ENCODE measurements at places on chromosomes 3 and 15.

DNA sequence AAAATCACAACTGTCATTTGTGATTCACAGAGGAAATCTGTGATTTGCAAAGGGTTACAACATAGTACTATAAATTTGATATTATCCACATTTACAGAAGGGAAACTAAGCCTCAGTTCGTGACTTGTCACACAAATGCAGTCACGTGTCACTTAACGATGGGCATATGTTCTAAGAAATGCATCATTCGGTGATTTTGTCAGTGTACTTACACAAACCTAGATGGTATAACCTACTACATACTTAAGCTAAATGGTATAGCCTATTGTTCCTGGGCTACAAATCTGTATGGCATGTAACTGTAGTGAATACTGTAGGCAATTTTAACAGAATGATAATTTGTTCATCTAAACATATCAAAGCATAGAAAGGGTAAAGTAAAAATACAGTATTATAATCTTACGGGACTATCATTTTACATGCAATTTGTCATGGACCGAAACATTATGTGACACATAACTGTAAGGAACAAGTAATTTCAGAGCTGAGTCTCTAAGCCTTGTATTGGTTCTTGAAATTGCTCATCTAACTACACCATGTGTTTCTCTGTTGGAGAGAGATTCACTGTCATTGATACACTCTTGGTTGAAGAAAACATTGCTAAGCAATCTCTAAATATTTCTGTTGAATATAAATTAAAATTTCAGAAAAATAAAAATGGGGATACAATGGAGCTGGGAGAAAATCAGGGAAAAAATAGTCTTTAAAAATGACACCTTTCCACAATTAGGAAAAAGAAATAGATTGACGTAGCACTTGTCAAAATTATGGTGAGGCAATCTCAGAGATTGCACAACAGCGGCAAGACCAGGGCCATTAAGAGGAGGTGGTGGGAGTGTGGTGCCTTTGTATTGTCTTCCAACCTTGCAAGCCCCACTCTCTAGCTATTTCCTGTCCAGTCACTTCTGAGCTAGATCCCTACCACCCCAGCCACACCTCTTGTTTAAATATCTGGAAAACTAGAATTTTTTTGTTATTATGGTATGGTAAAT, 645.8 kb upstream of the TBL1XR1 start:
- no peak for DNase-seq

DNA sequence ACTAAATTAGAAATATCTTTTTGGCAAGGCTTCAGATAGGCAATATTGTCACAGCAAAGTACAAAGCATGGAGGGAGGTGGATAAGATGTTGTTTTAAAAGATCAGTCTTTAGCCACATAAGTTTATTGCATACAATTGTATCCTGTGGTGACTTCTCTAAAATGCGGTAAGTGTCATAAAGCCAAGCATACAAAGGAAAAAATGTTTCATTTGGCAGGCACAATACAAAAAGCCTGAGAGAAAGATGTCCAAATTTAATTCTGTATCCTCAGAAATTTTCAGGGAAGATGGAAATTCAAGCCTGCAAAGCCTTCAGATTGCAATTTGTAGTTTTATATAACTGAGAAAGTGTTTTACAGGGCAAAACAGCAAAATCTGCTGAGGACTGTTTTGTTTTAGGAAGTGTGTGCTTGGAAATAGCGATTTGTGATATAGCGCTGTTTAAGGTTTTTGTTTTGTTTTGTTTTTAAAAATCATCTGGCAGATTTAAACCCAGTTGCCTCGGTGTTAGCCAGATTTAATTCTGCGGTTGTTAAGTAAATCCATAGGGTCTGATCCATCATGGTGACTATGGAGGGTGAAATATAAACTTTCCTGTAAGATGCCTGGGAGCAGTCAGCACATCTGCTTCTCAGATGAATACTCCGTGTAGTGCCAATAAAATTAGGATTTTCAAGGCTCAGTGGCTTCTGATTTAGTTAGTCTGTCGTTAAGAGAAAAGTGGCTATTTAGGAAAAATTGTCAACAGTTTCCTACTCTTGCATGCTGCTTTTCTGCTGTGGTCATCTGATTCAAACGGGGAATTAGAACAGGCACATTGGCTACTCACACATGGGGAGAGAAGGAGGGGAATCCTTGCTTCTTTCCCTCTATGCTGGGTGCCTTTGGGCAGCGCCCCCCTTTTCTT, 8.0 kb downstream of the KAT2B start:
- peak; percentile 62 for DNase-seq

GRCh38 chr15:96559087-96559486, 228.6 kb downstream of the NR2F2 start:
- DNase-seq: no peak

GRCh38 chr3:169350228-169350627, 313.3 kb downstream of the MECOM start:
- no peak for DNase-seq

DNA sequence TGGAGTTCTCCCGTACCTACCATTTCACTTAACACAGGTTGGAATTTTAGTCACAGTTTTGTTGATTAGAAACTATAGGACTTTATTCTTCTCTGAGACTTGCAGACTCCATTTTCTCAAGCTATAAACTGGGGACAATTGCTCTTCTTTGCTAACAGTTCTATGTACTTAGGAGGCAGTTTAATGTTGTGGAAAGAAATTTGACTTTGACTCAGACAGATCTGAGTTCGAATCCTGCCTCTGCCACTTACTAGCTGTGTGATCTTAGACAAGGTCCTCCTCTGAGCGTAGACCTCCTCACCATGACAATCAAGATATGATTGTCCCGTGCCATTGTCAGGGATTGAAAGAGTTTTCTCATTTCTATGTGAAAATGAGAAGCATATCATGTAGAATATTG, 196.4 kb upstream of the HES1 start:
- no peak for DNase-seq

- DNase-seq: no peak
Observed at GRCh38 chr15:50830477-50831354, 65.2 kb upstream of the SPPL2A start.

- DNase-seq: no peak
Observed at GRCh38 chr3:105802118-105802706, 66.6 kb downstream of the CBLB start.

GRCh38 chr15:51771773-51772172, 20.4 kb downstream of the TMOD2 start:
- DNase-seq: no peak

DNA sequence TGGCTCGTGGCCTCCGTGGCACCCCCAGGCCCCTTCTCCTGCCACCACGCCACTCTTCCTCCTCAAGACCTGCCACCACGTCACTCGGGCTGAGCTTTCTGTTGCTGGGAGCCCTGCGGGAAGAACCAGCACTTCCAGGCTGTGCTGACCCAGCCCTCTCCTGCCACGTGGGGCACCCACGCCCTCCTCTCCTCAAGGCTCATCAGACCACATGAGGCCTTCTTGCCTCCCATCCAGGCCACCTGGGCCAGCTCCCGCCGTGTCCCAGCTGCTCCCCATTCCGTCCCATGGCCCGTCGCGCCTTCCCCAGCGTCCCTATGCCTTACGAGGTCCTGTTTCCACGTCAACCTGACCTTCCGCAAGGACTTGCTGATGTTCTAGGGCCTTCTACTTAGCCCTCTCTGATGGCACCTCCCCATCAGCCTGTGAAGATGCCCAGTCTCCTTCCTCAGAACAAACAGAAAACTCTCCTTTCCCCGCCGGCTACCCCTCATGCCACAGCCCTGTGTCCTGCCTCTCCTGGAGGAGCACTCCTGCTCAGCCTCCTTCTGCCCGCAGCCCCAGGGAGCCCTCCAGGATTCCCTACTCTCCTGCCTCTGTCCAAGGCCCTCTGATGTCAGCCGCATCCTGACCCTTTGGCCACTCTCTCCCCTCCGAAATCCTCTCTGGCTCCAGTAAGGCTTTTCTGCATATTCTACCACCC, 71.1 kb upstream of the BLM start:
- no peak for DNase-seq

Data from globus pallidus (tissue), 1 donor.